Smooth muscle cell of the brain vasculature (primary cell): ENCODE measurements at places on chromosomes 1 and 21.

DNA sequence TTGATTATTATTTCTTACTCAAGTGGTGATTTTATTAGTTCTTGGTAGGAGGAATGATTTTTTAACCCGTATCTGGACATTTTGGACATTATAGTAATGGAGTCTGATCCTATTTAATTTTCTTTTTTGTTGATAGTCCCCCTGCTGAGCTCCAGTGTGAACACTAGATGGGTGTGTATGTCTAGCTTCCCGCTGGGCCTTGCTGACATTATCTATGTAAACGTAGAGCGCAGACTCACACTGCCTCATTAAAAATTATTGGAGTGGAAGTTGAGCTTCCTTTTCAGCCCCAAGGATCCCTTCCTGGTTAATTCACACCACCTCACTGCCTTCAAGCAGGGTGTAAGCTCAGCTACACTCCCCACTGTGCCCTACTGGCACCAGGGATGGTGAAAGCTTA lies 467.6 kb upstream of the PKN2 start:
- DNase-seq = no peak

DNA sequence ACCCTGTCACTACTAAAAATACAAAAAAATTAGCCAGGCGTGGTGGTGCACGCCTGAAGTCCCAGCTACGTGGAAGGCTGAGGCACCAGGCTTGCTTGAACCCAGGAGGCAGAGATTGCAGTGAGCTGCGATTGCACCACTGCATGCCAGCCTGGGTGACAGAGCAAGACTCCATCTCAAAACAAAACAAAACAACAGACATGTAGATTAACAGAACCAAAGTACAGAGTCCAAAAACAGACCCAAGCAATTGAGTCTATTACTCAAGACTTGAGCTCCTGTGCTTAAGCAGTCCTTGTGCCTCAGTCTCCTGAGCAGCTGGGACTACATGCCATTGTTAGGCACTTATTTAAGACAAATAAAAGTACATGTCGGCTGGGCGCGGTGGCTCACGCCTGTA lies 9.5 kb upstream of the ACOT11 start:
- DNase-seq = no peak

- no peak for DNase-seq
Observed at GRCh38 chr1:159436469-159436868, 3.1 kb upstream of the OR10J1 start.

DNA sequence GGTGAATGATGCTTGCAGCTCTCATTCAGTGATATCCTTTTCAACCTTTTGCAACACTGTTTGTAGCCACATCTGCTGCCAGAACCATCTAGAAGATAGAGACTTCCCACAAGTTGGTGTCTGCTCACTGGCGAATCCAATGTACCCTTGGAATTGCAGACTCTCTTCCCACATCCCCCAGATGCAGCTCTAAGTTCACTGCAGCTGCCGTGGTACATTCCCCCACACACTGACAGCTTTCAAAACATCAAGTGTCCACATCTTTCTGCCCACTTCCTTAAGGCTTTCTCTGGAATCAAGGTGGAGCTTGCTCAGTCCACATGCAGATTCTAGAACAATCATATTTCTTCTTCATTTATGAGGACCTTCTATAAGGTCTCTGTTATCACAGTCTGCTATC lies 99.2 kb downstream of the PLPPR4 start:
- DNase-seq = no peak
